ENCODE measurements at places on chromosomes 11 and 22. TPM values are rescaled to one million over a fixed set of nuclear protein-coding genes. Genes with fewer than 3 reads are reported as not detected.

- no peak for DNase-seq
These were observed 14.4 kb downstream of the KCNJ5 start for GRCh38 chr11:128905345-128906184.

GRCh38 chr22:44002324-44002723 is 21.8 kb upstream of the PARVB start:
- no peak for DNase-seq

CD3E gene
- total RNA-seq, result 0.34 TPM

- no peak for DNase-seq
These were observed 143.6 kb downstream of the ADAMTS15 start for GRCh38 chr11:130592056-130592455.

DNA sequence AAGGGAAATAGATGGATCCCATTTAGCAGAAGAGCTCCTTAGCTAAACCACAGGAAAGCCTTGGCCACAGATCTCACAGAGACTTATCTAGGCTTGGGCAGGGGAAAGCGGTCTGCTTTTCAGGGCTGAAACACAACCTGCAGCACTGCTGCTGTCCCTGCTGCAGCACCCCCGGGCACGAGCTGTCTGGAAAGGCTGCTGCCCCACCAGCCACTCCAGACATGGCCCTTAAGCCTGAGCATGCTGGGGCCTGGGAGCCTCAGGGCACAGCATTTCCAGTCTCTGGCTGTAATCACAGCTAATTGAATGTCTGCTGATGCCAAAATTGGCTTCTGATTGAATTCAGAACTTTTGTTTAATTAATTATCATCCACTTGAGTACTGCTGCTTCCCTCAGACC is 115.0 kb downstream of the TMPRSS5 start:
- no peak for DNase-seq

MMP8 gene
- not detected for total RNA-seq

- DNase-seq, result no peak
These were observed 46.2 kb downstream of the OR2AT4 start for GRCh38 chr11:75050516-75050915.

GLB1L3 gene
- total RNA-seq, result not detected

SCGB1D2 gene
- total RNA-seq, result not detected

MUC5B gene
- not detected for total RNA-seq

DNA sequence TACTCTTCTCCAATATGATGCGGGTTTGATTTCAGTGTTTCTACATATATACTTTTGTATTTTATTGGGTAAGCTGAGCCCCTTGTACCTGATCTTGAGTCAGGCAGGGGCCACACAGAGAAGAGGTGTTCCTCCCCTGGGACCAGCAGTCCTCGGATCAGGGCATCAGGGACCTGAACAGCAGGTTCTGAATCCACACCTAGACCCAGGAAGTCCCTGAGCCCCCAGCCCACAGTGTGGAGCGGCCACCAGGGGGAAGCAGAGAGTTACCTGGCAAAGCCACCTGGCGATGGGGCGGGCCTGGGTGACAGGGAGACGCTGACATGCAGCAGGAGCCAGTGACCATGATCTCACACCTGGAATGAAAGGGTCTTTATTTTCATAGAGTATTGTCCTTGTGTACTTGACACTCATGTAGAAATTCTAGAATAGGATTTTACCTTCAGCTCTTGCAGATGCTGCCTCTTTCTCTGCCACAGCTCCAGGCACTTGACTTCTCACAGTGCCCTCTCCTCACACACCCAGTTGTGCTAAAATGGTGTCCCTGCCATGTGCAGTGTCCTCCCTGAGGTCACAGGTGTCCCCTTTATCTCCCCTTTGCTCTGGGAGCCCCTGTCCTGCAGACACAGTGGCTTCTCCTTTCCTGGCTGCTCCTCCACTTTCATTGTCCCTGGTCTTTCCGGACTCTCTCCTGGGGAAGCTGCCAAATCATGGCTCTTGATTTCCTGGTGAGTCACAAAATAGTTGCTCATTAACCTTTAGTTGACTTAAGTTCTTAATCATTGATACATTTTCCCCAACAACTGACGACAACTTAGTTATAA is 48.5 kb downstream of the GGTLC2 start:
- DNase-seq, result peak; percentile 29

DNA sequence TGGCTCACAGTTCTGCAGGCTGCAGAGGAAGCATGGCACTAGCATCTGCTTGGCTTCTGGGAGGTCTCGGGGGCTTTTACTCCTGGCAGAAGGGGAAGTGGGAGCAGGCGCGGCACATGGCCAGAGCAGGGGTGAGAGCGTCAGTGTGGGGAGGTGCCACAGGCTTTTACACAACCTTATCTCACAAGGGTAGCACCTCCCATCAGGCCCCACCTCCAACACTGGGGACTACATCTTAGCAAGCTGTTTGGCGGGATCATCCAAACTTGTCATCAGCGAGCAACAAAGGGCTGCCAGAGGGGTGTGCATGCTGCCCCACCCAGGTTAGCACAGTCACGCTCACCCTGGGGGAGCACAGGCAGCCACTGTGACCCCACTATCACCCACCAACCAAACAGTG is 18.9 kb upstream of the YPEL1 start:
- no peak for DNase-seq

MUC6 gene
- total RNA-seq, result not detected

DNA sequence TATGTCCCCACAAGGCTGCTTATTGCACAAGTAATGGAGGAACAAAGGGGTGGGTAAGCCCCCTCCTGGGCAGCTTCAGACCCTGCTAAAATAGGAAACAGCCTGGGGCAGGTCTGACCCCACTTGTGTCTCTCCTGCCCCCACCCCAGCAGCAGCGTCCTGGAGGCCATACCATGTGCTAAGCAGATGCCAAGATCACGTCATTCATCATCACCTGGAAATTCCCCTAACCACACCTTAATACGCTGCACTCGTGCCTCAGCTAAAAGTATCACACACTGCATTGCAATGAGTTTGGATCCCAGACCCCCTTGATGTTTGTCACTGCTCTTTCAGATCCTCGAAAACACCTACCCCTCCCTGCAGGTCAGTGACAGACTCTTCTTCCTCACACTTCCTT is 27.8 kb upstream of the GGTLC2 start:
- no peak for DNase-seq

DNA sequence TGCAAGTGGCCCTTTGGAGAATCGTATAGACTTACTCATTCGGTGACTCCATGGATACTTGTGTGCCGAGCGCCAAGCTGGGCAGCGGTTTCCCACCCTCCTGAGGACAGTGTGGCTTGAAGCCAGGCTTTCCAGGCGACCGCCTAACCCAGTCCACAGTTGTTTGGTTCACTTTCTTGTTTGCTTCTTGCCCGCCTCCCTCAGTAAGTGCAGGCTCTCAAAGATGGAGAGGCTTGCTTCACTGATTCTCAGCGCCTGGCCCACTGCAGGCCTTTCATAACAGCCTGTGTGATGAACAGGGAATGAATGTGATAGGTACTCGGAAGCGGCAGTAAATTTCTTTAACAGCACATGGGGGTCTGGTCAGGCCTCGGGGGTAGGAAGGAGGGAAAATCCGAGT is 11.2 kb upstream of the MDK start:
- no peak for DNase-seq

GRCh38 chr11:18726040-18726439 is at the start of gene IGSF22:
TSS of gene IGSF22 (minus strand) at chr11:18726188. CDS start at chr11:18724236, 1,952 bp downstream.
- DNase-seq, result no peak

KDELR3 gene
- total RNA-seq, result 9.7 TPM

PIH1D2 gene
- total RNA-seq, result 1.4 TPM

DNA sequence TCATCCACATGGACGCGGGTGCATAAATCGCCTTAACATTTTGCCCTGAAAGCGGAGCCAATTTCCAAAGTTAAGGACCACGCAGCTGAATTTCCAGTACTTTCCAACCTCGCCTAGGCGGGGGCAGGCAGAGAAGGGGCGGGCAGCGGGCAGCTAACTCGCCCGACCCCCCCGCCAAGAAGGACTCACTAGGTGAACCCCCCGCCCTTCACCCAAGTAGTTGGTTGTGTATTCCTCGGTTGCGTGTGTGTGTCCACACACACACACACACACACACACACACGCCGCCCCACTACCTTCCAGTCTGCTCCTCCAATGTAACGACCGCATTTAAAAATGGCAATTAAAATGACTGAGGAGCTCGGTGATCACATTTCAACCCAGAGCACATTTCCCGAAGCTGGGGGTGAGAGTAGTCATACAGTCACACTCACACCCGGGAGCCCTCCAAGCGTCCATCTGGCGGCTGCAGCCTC is 1.4 kb downstream of the TENM4 start:
- DNase-seq, result no peak

DNA sequence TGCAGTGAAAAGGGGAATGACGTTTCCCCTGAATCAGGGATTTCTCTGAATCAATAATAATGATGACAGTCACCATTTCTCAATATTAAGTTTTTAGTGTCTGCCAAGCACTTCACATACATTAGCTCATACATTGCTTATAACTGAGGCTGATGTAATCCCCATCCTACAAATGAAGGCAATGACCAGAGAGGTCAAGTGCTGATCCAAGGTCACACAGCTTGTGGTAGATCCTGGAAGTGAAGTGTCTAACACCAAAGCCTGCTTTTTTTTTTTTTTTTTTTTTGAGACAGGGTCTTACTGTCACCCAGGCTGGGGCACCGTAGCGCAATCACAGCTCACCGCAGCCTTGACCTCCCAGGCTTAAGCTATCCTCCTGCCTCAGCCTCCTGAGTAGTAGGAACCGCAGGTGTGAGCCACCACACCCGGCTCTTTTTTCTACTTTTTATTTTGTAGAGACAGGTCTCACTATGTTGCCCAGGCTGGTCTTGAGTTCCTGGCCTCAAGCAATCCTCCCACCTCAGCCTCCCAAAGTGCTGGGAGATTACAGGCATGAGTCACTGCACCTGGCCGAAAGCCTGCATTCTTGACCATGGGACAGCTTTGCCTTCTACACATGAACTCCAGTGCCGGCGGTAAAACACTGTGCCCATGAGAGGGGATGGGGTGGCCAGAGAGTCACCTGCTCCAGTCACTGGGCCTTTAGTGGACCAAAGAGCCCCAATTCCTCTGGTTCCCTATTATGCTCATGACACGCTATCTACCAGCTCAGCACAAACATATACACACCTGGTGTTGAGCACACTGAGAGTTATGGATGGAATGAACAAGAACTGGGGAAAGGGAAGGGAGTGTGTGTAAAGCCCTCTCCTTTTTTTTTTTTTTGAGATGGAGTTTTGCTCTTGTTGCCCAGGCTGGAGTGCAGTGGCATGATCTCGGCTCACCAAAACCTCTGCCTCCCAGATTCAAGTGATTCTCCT is 17.4 kb downstream of the ARHGAP1 start:
- DNase-seq, result no peak

BTG4 gene
- total RNA-seq, result not detected

OR4C46 gene
- not detected for total RNA-seq

DNA sequence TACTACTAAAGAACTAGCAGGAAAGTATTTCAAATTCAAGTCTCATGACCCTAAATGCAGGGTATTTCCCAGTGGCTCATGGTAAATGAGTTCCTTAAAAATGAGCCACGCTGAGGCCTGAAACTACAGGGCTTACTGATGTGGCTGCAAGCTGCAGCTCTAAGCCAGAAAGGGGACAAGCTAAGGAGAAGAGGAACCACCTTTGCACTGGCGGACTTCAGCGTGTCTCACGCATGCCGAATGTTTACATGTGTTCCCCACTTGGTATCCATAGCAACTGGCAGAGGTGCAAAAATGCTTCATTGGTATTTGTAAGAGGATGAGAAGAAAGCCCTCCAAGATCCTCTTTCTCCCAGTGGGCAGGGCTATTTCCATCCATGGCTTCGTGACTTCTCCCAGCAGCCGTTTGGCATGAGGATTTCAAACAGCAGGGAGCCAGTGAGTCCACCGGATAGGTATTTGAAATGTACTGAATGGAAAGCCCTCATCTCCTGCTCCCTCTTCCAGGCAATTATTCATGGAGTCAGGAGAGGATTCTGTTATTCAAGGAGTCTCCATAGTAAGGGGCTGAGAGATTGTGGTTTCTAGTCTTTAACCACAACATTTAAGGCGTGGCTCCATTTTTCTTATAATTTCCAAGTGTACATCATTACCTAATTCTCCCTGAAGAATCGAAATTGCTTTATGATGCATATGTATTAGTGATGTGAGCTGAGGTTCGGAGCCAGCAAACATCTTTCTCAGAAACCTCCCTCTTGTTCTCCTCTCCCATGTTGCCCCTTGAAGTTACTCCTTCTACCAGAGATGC is 55.3 kb upstream of the CD44 start:
- peak; percentile 33 for DNase-seq

EXPH5 gene
- total RNA-seq, result 2.6 TPM
